Activated naive CD8-positive, alpha-beta T cell treated with anti-CD3 and anti-CD28 coated beads, Interleukin-2, amount 10 ng/mL, durations not matched to agents 7 days and 5 days (primary cell): ENCODE measurements at places on chromosomes 1 and 21.

GRCh38 chr1:200625381-200625824 is 4.9 kb upstream of the KIF14 start:
- no peak for DNase-seq

DNA sequence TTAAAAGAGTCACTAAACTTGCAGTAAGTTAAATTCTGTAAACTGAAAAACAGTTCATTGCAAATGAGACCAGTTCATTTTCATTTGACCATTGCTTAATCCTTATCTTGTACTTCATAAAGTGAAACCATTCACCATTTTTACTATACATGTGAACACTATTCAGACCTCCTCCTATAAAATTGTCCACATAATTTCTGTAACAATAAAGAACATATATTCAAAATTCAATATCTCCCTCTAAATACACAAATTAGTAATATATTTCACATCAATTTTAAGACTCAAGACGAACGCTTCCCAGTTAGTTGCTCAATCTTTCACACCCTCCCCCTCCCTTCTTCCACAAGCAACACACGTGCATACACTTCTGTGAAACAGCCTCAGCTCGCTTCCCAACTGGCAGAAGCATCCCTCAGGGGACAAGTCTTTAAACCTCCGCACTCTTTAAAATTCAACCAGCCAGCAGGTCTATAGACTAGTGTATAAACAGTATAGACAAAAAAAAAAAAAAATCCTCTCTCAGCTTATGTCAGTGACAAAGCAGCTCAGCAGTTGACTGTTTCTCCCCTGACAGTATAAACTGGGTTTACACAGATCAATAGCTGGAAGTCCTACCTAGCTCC is 99.6 kb downstream of the DENND1B start:
- DNase-seq = no peak

GRCh38 chr1:164699815-164700491 is 141.0 kb downstream of the PBX1 start:
- no peak for DNase-seq

GRCh38 chr1:100423832-100424337 is 71.6 kb downstream of the CDC14A start:
- DNase-seq = no peak

GRCh38 chr1:192147221-192147620 is 11.0 kb upstream of the RGS18 start:
- no peak for DNase-seq

GRCh38 chr1:183887826-183888819 is 83.2 kb downstream of the RGL1 start:
- no peak for DNase-seq

DNA sequence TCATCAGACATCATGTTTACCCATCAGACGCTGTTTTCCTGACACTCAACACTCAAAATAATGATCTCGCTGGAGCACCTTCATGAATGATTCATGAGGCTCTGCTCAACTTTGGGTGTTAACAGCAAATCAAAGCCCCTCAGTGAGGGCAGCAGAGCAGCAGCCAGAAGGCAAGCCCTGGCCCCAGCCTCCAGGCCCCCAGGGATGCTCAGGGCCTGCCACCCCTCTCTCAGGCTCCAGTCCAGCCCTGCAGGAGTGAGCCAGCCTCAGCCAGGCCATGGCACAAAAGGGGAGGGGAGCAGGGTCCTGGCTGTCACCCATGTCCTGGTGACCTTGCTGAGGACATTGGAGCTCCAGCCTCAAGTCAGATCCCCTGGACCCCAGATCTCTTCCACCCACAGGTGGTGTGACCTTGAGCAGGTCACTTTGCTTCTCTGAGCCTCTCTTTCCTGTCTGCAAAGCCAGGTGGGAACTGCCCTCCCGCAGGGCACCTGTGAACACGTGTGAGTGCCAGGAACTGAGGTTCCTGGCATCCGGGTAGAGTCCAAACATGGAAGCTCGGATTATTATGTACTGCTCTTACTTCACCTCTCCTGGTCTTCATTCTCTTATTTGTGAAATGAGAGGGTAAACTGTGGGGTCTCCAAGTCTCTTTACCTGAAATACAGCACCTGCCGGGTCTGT is 161.6 kb upstream of the VAMP3 start:
- DNase-seq = peak; percentile 10

GRCh38 chr1:234968451-234968850 is 160.2 kb downstream of the TOMM20 start:
- no peak for DNase-seq

- no peak for DNase-seq
Measured at GRCh38 chr1:197200272-197200899, 53.9 kb upstream of the ASPM start.

DNA sequence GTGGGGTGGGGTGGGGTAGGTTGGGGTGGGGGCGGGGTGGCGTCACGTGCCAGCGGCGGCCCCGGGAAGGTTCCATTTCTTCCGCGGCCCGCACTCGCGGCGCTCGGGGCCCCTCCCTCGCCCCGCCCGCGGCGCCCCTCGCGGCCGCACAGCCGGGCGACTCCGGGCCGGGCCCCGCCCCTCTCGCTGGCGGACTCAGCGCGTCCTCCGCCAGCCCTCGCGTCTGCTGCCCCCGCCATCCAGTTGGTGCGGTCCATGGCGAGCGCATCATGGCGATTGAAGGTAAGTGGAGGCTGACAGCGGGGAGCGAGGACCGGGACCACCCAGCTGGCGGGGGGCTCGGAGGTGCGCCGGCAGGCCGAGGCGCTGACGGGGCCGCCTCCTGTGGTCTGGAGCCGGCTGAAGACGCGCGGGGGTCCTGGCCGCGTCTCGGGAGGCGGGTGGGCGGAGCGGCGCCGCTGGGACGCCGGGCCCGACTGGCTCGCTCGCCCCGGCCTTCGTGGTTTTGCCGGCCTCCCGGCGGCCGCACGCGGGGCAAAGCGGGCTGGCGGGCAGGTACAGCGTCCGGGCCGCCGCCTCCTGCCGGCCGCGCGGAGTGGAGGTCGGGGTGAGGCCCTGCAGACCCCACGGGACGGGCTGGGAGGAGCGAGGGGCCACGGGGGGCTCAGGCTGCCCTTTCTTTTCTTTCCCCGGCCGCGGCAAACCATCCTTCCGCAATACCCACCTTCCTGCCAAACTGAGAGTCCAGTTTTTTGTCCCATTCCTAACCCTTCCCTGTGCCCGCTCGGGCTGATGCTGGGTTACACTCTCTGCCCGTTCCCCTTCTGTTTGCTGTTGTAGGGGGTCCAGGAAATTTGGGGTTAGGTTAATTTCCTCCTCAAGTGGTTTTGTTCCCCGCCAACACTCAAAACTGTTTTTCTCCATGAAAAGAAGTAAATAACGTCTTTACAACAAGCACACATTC is at the start of gene SYT14:
SYT14 (plus strand) TSS at position 222 of the 964 bp plus-strand sequence; CDS start at position 270, 48 bp downstream.
- DNase-seq = no peak

DNA sequence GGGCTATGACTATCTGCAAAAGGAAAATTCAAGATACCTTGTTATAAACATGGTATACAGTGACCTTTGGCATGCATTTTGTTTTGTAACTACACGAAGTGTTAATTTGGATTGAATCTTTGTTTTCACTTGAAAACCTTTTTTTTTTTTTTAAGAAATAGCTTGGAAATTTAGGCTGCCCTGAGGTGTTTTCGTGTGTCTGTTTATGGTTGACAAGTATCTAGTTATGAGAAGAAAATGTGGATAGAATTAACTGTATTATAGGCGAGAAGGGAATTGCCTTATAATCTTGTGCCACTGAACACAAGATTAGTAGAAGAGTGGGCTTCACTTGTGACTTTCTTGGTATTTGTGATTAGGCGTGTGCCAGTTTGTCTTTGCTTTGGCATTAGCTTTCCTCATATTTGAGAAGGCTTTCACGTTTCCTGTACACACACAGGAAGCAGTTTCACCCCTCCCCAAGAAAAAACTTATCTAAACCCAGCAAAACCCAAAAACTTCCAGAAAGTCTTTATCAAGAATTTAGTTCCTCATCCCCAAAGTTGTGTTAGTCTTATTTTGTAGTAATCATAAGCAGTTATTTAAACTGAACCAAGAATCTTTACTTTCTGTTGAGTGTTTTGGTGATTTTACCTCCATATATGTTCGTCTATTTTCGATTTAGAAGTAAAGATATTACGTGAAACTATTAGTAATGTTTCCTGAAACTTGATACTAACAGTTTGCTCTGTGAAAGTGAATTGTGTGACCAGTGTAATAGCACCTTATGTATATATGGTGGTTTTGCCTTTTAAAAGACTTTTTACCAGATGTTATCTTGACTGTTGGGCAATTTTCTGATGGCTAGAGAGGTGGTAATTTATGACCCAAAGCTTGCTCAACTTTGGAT is 3.8 kb downstream of the DYRK1A start:
- DNase-seq = no peak

DNA sequence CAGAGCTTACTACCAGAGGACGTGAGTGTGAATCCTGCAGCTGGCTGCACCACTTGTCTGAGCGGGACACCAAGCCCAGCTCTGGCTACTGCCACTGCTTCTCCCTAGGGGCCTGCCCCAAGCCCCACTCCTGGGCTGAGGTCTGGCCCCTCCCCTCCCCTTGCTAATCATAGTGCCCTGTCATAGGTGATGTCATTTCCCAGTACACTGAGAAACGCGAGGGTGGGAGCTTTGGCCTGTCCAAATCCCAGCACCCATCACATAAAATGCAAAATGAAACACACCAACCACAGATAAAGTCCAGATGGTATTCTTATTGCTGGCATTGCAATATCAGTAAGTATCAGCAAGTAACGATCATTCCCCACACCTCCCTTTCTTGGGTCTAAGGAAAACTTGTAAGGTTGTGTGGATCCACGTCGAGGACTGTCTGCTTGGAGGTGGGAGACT is 77.7 kb downstream of the TOMM20 start:
- DNase-seq = no peak

DNA sequence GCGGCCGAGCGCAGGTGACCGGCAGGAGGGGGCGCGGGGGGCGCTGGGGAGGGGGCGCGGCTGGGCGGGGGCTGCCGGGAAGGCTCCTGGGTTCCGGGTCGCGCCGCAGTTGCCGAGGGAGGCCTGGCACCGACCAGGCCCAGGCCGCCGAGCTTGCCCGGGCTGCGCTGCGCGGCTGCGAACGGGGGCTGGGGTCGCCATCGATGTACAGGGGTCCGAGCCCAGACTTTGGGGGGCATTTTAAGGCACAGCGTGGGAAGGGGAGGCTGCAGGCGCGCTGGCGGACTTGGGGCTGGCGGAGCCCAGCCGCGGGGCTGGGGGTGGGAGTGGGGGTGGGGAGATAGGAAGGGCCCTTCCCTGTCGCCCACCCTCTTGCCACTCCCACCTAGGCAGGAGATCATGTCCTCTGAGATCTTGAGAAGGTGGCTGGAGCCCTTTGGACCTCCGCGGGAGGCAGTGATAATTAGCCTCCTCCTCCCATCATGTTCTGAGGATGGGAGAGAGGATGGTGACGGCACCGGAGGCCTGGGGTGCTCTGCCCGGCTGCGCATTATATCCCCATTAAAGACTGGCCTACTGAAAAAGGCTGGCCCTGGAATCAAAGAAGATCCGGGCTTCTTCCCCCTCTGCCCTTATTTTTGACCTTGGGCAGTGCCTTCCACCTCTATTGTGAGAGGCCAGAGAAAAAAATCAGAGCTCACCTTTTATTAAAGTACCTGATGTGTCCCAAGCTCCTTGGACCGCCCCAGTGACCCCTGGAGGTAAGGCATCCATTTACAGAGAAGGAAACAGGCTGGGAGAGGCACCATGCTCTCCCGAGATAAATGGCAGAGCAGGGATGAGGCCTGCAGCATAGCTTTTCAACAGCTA is 497 bp downstream of the FBXO44 start:
- DNase-seq = no peak
